ENCODE measurements at places on chromosomes 5 and 9. TPM values are rescaled to one million over a fixed set of nuclear protein-coding genes. Genes with fewer than 3 reads are reported as not detected.

- H3K36me3 ChIP-seq: no peaks in the 10 kb centered on the region
- no peaks in the 10 kb centered on the region for H3K27me3 ChIP-seq
- H3K4me3 ChIP-seq: peak overlapping the region; percentile 99
- H3K4me1 ChIP-seq: peaks cover 18% of the 10 kb centered on the region
- H3K27ac ChIP-seq: no peak overlapping the region
These were observed 1059.8 kb upstream of the DMAC1 start for GRCh38 chr9:8859416-8859815.

DNA sequence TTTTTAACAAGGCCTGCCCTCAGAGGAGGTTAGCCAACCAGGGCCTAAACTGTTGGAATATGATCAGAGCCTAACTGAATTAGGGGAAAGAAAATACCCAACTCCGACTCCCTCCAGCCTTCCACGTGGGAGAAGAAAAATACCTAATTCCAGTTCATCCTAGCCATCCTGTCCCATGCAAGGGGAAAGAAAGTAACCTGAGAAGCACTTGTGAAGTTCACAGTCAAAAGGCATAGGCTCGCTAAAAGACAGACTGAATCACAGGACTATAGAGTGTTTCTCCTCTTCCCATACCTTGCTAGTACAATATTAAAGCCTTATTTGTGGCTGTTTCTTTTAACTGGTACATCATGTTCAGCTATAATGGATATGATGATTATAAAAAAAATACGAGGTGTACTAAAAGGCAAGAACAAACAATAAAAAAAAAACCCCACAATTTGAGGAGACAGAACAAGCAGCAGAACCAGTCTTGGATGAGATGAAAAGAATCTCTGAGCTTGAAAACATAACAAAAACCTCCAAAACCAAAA, 18.0 kb upstream of the ATP10B start:
- no peak overlapping the region for H3K4me3 ChIP-seq
- H3K4me1 ChIP-seq: no peaks in the 10 kb centered on the region
- no peaks in the 10 kb centered on the region for H3K36me3 ChIP-seq
- no peak overlapping the region for H3K27ac ChIP-seq
- DNase-seq: no peak

- H3K4me1 ChIP-seq: no peaks in the 10 kb centered on the region
- H3K36me3 ChIP-seq: no peaks in the 10 kb centered on the region
- H3K27me3 ChIP-seq: no peaks in the 10 kb centered on the region
- H3K27ac ChIP-seq: no peak overlapping the region
- no peak for DNase-seq
These were observed 139.3 kb upstream of the NFIB start for GRCh38 chr9:14453286-14453685.

DNA sequence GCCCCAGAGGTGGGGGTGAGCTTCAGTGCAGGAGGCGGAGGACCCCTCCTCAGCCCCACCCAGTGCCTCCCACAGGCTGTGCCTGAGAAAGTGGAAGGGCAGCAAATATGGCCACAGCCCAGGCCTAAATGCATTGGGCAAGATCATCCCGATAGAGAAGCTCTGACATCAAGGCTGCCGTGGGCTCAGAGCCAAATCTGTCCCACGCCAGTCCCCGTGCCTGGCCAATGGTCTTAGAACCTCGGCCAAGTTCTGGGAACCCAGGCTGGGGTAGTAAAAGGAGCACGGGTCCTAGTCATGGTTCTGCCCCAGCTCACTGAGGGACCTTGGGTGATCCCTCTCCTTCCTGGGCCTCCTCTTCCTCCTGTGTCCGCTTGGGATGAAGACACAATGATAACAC, 27.7 kb upstream of the TNIP1 start:
- H3K4me1 ChIP-seq: no peaks in the 10 kb centered on the region
- peaks cover 15% of the 10 kb centered on the region for H3K36me3 ChIP-seq

GRCh38 chr5:84536797-84537196, 152.1 kb upstream of the EDIL3 start:
- no peaks in the 10 kb centered on the region for H3K36me3 ChIP-seq
- H3K27me3 ChIP-seq: no peaks in the 10 kb centered on the region
- no peaks in the 10 kb centered on the region for H3K4me1 ChIP-seq
- no peak overlapping the region for H3K27ac ChIP-seq
- DNase-seq: no peak
- H3K4me3 ChIP-seq: no peak overlapping the region

DNA sequence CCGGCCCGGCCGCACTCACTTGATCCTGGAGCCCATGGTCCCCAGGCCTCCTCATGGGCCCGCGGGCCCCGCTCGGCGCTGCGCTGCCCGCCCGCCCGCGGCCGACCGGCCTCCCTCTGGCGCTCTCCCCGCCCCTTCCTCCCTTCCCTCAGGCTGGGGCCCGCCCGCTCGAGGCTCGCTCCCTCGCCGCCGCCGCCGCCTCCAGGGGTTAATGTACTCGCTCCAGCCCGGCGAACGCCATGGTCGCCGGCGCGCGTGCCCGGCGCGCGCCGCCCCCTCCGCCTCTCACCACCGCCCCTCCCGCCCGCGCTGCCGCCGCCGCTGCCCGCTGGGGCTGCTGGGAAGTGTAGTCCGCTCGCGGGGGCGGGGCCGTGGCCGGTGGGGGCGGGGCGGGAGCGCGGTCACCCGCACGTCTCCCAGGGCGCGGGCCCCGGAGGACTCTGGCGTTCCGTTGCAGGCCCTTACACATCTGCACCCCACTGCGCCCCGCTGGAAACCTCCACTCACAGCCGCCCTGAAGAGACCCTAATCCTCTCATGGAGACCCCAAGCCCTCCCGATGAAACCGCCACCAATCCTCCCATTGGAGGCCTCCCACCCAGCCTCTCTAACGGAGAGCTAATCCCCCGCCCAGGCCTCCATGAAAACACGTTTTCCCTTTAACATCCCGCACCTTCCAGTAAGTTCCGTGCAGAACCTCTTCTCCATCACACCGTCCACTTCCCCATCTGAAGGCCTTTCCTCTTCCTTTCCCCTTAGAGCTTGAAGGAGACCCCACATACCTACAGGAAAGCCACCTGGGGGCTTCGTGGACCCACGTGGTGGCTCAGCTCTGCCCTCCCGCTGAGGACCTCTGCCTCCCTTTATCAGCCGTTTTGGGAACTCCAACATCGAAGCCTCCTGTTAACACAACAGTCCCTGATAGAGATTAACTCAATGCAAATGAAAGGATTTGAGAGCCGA, at the start of gene DENND1A:
Gene DENND1A, minus strand, starts transcription at position 257 of the 962 bp plus-strand sequence. Its CDS starts 221 bp downstream, at position 36.
- H3K36me3 ChIP-seq: no peaks in the 10 kb centered on the region
- H3K4me3 ChIP-seq: peak within 1 kb of the TSS; percentile 74
- peak; percentile 93 for DNase-seq
- H3K4me1 ChIP-seq: peaks cover 16% of the 10 kb centered on the region

- DNase-seq: no peak
- H3K27me3 ChIP-seq: no peaks in the 10 kb centered on the region
- no peak overlapping the region for H3K4me3 ChIP-seq
- H3K4me1 ChIP-seq: no peaks in the 10 kb centered on the region
- no peaks in the 10 kb centered on the region for H3K36me3 ChIP-seq
- H3K27ac ChIP-seq: no peak overlapping the region
These were observed 27.7 kb downstream of the AUH start for GRCh38 chr9:91334053-91334452.

- no peaks in the 10 kb centered on the region for H3K36me3 ChIP-seq
- H3K27me3 ChIP-seq: no peaks in the 10 kb centered on the region
- H3K27ac ChIP-seq: no peak overlapping the region
These were observed 323.4 kb downstream of the KDM4C start for GRCh38 chr9:7081065-7081600.

DNA sequence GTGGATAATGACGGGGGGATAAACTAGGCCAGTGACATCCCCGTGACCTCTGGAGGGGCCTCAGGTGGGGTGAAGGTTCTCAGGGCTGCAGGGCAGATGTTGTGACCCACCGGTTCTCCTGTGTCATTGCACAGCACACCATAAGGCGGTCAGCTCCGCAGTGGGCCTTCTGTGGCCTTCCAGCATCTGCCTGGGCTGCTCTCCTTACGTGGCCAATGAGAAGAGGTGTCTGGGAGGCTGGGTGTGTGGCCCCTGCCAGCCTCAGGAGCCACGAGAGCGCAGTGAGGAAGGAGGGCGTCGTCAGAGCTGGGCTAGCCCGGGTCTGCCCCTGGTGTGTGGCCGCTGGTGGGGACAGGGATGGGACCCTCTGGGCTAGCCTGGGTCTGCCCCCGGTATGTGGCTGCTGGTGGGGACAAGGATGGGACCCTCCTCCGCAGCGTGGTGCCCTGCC, 48.7 kb downstream of the COL5A1 start:
- H3K27ac ChIP-seq: no peak overlapping the region
- H3K4me3 ChIP-seq: no peak overlapping the region
- H3K36me3 ChIP-seq: no peaks in the 10 kb centered on the region
- no peaks in the 10 kb centered on the region for H3K27me3 ChIP-seq
- no peaks in the 10 kb centered on the region for H3K4me1 ChIP-seq

GRCh38 chr9:128161215-128161902, 1.3 kb downstream of the BBLN start:
- no peaks in the 10 kb centered on the region for H3K27me3 ChIP-seq
- H3K27ac ChIP-seq: no peak overlapping the region
- H3K4me3 ChIP-seq: peak overlapping the region; percentile 30
- peaks cover 3% of the 10 kb centered on the region for H3K36me3 ChIP-seq

DMRT3 gene
- not detected for total RNA-seq

- no peak overlapping the region for H3K4me3 ChIP-seq
- no peak for DNase-seq
- H3K27ac ChIP-seq: no peak overlapping the region
- H3K27me3 ChIP-seq: peaks cover 14% of the 10 kb centered on the region
- peaks cover 12% of the 10 kb centered on the region for H3K36me3 ChIP-seq
- peaks cover 6% of the 10 kb centered on the region for H3K4me1 ChIP-seq
These were observed 2.9 kb downstream of the DUSP1 start for GRCh38 chr5:172768098-172768572.

DNA sequence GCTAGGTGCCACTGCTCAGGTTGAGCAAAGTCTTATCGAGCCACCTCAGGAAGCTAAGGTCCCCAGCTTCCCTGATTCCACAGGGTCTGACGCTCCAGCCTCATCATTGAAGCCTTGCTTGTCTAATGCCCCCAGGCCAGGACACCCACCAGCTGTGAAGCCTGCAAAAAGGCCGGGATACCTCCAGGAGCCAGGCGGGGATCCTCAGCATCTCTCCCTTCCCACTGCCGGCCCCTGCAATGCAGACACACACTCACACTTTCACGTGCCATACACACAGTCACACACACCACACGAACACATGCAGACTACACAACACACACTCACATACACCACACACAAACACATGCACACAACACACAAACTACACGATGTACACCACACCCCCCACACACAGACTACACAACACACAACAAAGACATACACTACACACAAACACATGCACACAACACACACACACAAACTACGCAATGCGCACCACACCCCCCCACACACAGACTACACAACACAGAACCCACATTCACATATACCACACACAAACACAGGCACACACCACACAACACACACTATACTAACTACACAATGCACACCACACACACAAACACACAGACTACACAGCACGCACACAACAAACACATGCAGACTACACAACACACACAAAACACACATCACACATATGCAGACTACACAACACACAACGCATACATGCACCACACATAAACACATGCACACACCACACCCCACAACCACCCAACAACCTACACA, 17.8 kb upstream of the S1PR3 start:
- H3K4me3 ChIP-seq: no peak overlapping the region
- no peak overlapping the region for H3K27ac ChIP-seq
- DNase-seq: no peak
- no peaks in the 10 kb centered on the region for H3K27me3 ChIP-seq
- no peaks in the 10 kb centered on the region for H3K36me3 ChIP-seq

- peaks cover 14% of the 10 kb centered on the region for H3K36me3 ChIP-seq
- no peak overlapping the region for H3K27ac ChIP-seq
These were observed 37.6 kb upstream of the EIF4EBP3 start for GRCh38 chr5:140509898-140510297.

CDC20B gene
- not detected for total RNA-seq

DNA sequence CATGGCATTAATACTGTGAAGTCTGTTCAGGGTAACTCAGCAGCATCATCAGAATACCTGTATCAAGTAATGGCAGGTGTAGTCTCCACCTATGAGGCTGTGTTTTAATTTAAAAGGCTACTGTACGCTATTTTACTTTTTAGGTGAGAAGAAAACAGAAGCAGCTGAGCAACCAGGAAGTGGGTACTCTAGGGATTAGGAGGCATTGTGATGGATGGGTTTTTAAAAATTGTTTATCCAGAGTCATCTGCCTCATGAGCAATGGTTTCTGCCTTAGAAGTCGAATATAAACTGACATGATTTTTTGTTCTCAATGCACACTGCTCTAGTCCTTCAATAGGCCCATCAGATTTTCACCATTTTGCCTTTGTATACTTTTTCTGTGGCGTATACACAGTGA, 42.6 kb downstream of the PSIP1 start:
- H3K4me3 ChIP-seq: no peak overlapping the region
- no peak overlapping the region for H3K27ac ChIP-seq
- H3K4me1 ChIP-seq: no peaks in the 10 kb centered on the region
- H3K27me3 ChIP-seq: no peaks in the 10 kb centered on the region

GRCh38 chr9:1018121-1018520, 32.0 kb upstream of the DMRT2 start:
- no peak overlapping the region for H3K27ac ChIP-seq
- H3K36me3 ChIP-seq: no peaks in the 10 kb centered on the region
- H3K4me1 ChIP-seq: no peaks in the 10 kb centered on the region
- H3K4me3 ChIP-seq: no peak overlapping the region
- no peaks in the 10 kb centered on the region for H3K27me3 ChIP-seq

DNA sequence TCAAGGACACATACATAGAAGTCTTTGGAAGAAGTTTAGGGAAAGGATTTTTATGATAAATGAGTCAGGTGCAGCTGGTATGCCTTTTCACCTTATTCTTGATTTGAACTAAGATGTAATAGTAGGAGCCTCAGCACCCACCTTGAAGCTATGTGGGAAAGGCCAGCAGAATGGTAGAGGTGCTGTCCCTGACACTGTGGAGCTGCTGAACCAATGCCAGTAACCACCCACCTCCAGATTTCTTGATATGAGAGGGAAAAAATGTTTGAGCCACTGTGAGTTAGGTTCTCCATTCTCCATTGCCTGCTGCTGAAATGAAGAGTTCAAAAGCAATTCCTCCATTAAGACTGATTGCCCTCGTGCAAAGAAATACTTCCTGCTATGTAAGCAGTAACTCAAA, 12.2 kb upstream of the HMGCR start:
- H3K4me1 ChIP-seq: peaks cover 4% of the 10 kb centered on the region
- no peak for DNase-seq
- H3K27me3 ChIP-seq: no peaks in the 10 kb centered on the region
- no peaks in the 10 kb centered on the region for H3K36me3 ChIP-seq
- no peak overlapping the region for H3K27ac ChIP-seq

Measured in H1 (cell line).